Mucosa of gallbladder (tissue), 1 donor: ENCODE measurements at places on chromosomes 4 and X. TPM values are rescaled to one million over a fixed set of nuclear protein-coding genes. Genes with fewer than 3 reads are reported as not detected.

DNA sequence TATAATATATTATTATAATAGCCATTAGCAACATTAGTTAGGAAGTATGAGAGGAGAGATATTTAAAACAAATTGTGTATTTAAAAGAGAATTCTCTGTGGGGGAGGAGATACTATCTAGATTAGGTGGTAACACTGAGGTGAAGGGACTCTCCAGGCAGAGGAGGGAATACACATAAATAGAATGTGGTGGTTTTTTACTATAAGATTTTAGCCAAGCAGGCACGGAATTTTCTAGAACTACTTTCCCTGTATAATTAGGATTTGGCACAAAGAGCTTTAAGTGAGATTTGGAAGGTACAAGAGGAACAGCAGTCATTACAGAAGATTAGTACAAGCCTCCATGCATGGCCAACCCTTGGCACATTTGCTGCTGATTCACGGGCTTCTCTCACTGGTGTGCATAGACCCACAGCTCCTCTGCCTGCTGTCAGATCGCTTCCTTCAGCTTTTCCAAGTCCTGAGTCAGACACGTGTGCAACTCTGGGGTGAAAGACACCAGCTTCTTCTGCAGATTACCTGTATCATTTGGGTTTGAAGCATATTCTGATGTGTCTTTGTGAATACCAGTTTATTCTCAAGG is 685.5 kb downstream of the KCTD8 start:
- DNase-seq: no peak

DNA sequence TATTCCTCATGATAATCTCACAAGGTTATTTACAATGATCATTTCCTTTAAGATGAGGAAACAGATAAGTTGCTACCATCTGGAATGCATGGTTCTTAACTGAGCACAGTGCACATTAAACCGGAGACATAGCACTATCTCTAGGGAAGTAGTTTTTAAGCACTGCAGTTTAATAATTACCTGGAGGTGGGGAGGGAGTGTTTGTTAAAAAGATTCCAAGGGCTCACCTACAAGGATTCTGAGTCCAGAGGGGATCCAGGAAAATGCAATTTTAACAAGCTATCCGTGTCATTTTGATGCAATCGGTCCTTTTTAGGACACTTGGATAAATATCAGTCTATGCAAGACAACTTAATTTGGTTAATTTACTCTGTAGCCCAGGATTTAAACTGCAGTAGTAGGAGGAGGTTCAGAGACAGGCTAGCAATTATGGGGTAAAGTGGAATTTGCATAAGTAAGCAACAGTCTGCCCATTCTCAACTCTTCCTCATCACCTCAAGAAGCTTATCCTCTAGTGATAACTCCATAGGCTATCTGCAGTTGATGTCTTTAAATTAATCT is 2.8 kb upstream of the PDLIM5 start:
- no peak for DNase-seq

GRCh38 chrX:10922835-10923234 is 188.3 kb upstream of the HCCS start:
- no peak for DNase-seq

DNA sequence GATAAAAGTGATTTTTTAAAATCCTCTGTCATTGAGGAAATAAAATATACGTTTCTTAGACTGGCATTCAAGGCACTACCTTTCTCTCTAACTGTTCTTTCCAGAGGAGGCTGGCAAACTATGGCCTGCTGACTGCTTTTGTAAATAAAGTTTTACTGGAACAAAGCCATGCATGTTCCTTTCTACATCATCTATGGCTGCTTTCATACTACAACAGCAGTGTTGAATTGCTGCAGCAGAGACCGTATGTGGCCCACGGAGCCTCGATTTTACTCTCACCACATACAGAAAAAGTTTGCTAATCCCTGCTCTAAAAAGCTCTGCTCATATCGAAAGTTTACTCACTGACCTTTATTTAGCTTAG is 20.2 kb downstream of the SETD7 start:
- no peak for DNase-seq

- no peak for DNase-seq
Measured at GRCh38 chr4:102612824-102613366, 111.7 kb downstream of the NFKB1 start.

DNA sequence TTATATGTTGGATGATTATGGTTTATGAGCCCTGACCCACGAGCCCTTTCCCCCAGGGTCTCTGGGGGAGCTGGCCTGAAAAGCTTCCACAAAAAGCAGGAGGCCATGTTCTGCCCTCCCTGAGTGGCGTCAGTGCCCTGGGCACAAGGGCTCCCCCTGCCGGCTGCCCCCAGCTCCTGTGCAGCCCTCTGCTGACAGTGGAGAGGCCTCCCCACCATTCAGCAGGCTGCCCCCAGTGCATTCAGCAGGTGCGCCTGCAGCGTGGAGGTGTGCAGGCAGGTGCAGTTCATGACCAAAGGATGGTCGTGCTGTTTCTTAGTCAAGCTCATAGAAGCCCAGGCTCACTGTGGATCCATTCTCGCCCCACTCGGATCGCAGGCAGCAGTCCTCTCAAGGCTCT is 12.5 kb upstream of the S100P start:
- no peak for DNase-seq

DNA sequence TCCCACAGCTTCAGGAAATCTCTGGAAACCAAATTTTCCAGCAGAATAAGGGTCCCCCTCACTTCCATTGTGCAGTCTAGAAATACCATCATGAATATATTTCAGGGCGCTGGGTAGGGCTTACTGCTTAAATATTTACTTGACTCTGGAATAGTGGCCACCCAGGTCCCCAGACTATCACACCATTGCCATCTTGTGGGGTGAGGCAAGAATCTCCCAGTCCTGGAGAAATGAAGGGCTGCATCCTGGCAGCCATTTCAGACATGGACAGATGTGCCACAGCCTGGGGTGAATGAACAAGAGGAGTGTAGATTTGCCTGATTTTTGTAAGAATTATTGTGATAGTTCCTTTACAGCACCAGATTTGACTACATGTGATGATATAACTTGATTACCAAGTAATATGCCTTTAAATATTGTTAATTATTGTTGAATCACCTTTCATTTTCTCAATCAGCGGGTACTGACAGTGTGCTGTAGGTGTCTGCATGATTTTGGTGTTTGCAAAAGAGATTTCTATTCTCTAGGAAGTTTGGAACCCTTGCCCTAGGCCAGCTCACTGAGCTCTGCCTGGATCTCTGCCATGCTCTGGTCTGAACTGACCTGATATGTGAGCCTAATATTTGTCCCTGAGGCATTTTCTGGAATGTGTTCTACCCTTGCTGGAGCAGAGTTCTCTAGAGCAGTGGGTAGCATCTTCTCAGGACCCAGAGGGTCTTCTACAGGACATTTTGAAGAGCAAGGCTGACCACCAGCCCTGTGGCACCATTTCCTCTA is 183.4 kb downstream of the KIT start:
- peak; percentile 13 for DNase-seq

GRCh38 chr4:147597561-147597960 is 19.6 kb upstream of the TMEM184C start:
- no peak for DNase-seq

- DNase-seq: no peak
Measured at GRCh38 chr4:153243468-153243867, 39.2 kb downstream of the TRIM2 start.

Gene PPBP
- total RNA-seq: 0.60 TPM

- DNase-seq: no peak
Measured at GRCh38 chr4:74260036-74260435, 48.2 kb upstream of the EPGN start.

GRCh38 chrX:52852110-52852860 is 15.6 kb downstream of the XAGE3 start:
- no peak for DNase-seq
